Left kidney (tissue), 8 donors: ENCODE measurements at places on chromosomes 2 and 18.

DNA sequence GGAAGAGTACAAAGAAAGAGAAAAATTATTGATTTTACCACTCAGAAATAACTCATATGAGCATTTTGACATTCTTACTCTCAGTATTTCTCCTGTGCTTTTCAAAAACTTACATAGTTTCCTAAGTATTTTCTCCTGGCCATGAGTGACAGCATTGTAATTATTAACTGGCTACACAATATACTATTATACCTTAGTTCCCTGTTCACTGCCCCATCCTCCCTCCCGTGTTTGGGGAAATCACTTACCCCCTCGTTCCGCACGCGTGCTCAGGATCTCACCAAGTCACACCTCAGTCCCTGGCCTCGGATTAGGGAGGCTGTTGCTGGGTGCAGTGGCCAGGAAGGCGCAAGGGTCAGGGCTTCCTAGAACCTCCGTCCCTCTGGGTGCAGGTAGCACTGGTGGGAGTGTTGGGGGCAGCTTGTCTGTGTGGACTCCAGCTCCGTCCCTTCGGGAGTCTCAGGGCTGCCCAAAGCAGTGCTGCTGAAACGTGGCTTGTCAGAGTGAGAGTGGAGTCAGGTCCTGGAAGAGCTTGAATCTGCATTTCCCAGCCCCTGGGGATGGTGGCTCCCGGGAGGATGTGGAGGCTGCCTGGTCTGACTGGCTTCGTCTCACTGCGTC is 23.2 kb downstream of the ATG4B start:
- no peak for DNase-seq

DNA sequence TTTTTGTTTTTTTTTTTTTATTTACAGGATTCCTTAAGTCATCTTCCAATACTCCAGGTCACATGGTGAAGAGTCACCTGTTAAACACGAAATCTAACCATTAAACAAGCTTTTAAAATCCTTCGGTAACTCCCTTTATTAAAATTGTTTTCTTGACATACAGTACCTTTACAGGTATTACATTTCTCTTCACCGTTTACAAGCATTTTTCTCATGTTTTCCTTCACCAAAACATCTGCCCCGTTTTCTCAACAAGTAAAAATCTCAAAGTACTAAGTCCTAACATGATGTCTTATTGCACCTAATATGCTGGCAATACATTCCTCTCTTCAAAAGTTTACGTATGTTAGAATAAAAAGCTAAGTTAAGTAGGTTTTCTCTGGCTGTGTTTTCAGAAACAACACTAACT is 1.1 kb downstream of the PUM2 start:
- DNase-seq, result no peak

DNA sequence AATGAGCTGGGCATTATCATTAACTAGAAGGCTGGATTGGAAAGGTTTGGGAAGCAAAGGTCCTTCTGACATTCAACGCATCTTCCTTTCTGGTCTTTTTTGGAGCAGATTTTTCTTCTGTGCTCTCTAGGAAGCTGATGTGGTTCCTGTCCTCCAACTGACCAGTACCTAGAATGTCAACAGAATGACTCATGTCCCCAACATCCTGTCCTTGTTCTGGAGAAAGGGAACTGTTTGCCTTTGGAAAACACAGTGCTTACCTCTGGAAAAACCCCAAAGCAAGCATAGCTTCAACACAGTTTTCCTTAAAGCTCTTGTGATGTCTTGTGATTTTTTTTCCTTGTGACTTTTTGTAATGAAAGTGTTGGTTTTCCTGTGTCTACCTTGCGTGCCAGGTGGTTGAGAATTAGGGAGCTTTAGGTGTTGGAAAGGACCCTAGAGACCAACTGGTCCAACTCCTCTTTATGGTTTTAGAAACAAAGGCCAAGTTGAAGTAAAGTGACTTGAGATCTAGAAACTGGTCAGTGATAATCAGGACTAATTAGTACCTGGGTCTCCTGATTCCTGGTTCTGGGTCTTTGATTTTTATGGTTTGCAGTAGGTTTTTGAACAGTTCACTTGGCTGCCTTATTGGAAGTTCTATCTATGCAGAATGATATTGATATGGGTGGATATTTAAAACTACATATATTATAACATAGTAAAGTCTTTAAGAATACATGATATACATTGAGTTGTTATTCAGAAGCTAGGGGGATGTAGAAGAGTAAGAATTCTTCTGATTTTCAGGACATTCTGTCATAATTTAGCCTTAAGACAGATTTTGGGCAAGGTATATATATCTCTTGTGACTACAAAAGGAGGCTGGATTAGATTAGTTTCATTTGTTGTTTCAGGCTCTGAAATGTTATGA is 70.5 kb downstream of the FMNL2 start:
- no peak for DNase-seq

DNA sequence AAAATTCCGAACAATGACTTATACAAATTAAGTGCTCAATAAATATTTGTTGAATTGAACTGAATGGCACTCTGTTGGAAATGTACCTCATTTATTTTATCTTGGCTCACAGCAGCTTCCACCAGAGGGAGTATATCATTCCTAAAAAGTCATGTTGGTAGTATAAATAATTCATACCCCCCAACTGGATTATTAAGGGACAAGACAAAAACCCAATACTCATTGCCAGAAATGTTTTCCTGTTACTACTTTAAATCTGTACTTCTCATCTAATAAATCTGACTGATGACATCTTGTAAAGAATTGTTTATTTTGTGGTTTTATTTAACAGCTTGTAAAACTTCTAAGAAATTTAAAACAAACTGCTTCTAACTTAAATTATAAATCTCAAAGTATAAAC is 163.9 kb downstream of the CDH2 start:
- no peak for DNase-seq

DNA sequence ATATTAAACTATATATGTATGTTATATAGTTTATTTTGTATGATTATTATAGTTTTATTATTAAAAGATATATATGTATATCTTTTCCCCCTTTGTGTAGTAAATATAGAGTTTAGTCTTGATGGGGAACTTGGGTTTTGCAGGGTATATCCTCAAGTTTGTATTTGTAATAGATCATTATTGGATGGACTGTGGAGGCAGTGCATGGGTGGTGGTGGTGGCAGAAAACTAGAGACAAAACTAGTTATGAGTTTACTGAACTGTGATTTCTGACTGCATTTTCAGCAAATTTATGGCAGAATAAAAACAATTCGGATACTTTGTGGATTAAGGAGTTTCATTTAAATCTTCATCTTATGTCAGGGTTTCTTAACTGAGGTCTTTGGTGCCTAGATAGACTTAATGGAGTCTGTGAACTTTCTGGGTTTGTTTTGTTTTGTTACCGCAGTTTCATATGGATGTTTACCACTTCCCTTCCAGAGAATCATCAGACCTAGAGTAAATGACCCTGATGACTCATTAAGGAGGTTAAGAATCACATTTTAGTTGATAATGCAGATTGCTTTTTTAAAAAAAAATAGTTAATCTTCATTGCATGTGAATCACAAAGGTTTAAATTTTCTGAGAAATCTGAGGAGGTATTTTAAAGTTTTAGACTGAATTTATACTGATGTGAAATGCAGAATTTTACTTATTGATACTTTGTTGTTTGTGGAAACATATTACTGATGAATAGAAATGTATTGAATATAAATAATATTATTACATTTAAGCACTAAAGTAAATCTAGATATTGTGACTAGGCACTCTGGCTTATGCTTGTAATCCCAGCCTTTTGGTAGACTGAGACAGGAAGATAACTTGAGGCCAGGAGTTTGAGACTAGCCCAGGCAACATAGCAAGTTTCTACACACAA is 14.5 kb downstream of the EPC2 start:
- DNase-seq, result no peak

GRCh38 chr2:234979204-234980167 is 27.7 kb downstream of the SH3BP4 start:
- DNase-seq, result no peak

DNA sequence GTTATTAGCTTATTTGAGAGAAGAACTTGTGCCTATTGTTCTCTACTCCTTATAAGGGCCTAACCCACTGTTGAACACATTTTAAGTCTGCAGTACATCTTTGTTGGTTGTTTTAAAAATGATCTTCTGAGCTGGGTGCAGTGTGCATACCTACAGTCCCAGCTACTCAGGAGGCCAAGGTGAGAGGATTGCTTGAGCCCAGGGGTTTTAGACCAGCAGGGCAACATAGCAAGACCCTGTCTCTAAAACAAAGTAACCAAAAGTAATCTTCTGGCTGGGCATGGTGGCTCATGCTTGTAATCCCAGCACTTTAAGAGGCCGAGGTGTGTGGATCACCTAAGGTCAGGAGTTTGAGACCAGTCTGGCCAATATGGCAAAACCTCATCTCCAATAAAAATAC is 25.8 kb upstream of the RAB10 start:
- DNase-seq, result no peak

DNA sequence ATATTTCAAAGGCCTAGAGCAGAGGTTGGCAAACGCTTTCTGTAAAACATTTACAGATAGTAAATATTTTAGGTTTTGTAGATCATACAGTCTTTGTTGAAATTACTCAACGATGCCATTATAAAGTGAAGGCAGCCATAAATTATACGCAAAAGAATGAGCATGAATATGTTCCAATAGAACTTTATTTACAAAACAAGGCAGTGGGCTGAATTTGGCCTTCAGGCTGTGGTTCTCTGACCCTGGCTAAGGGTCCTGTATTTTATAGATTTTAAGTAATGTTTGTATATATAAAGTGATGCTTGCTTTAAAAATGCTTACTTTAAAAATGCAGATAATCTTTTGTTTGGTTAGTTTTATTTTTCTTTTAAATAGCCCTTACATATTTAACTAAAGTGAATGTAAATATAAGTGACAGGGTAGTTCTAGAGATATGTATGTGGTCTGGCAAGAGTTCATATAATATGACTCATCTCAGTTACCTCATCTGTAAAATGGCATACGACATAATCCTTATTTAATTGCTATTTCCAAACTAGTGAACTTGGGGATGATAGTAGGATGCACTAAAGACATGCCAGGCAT is 51.7 kb upstream of the ATP5MC3 start:
- DNase-seq, result no peak
